ENCODE measurements at places on chromosomes 3 and 15.

- no peak for DNase-seq
These were observed 107.4 kb downstream of the ADAMTS17 start for GRCh38 chr15:100234158-100235029.

- no peak for DNase-seq
These were observed 576.7 kb downstream of the DIPK2A start for GRCh38 chr3:144548346-144548745.

DNA sequence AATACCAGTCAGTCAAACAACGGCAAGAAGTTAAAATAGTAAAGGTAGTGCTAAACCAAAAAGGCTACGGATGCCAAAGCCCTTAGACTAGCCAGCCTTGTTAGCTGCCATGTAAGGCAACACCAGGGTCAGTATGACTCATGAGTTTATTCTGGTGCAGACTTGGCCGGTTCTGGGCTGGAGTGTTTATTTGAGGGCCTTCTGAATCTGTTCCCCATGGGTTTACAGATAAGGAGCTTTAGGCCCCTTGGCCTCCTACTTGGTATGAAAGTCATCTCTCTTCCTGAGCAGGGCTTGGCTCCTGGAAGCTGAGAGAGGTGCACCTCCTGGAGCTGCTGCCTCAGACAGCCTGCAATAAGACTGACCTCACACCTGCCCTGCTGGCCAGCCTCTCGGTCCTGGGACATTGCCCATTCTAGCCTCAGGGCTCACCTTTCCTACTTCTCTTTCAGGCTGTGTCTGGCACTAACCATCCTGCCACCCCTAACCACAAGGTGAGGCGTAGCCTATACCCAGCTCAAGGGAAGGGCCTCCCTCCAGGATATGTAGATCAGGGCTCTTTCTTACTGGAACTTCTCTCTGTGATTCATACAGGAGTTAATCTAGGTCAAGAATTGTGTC is 10.4 kb upstream of the RTP1 start:
- no peak for DNase-seq

- DNase-seq = no peak
These were observed 248.9 kb upstream of the PROK2 start for GRCh38 chr3:72033666-72034428.

DNA sequence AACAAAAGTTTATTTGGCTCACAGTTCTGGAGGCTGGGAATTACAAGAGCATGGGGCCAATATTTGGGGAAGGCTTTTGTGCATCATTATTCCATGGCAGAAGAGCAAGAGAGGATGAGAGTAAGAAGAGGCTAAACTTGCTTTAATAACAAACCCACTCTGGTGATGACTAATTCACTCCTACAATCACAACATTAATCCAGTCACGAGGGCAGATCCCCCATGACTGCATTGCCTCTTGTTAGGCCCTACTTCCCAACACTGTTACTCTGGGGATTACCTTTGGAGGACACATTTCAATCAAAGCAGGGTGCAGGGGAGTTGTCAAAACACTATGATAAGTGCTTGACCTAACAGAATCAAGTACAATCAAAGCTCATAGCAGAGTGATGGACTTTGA is 181.7 kb downstream of the BBX start:
- DNase-seq = no peak

GRCh38 chr3:180295811-180296210 is 259.1 kb upstream of the PEX5L start:
- DNase-seq = no peak

All from CD4-positive, alpha-beta T cell treated with Interferon alpha-2 for 1 hour (primary cell).